ENCODE measurements at places on chromosomes 2 and 18.

- no peak for DNase-seq
Observed at GRCh38 chr2:10415048-10415447, 33.1 kb downstream of the ODC1 start.

DNA sequence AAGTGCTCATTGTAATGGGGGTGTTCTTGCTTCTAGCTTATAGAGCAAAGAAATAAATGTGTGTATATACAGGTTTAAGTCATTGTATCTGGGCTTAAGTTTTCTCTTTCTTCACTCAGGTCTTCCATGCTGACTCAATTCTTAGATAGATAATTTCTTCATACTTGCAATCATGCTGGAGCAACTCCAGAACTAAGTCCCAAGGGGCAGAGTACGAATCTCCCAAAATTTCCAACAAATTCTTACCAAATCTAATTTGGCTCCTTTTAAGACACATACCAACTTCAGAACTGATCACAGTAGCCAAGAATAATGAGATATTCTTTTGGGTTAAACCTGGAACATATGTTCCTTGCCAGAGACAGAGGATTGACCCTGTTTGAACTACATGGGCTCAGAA, 4.3 kb upstream of the SPAG16 start:
- DNase-seq: no peak

DNA sequence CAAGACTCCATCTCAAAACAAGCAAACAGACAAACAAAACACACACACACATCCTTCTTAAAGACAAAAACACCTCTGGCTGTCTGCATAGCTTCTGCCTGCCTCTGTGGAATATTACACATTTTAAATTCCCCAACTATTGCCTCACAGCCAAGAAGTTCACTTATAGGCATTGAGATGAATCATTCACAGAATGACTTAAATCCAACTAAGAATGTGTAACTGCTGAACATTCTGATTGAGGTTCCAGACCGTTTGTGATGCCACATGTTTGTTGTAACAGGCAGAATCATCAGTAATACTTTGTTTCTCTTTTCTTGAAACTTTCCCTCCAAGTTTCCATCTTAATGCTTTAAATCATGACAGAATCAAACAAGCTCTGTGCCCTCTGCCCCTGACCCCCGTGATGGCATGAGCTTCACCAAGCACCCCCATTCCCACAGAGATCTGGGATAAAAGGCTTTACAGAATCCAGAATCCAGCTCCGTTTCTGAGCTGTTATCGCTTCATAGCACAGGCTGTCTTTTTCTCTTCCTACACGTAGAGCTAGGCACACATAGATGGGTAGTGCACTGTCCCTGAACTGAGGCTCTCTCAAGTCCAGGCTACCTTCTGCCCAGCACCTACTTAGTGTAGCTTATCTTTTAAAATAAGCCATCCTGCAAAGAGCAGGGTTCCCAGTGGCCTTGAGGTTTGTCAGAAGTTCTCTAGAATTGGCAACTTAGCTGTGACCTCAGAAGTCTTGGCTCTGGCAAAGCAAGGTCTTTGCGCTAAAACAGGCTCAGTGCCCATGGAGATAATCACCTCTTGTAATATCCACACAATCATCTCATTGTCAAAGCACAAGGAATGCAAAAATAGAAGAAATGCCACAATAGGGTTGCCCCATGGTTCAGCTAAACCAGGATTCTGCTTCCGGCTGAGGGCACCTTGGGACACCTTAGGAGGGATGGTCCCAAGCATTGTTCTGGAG, 32.9 kb downstream of the EPAS1 start:
- DNase-seq: no peak

- DNase-seq: no peak
Observed at GRCh38 chr2:231483398-231484329, 19.4 kb upstream of the NCL start.

GRCh38 chr2:218745559-218746469, 35.2 kb downstream of the TTLL4 start:
- no peak for DNase-seq

DNA sequence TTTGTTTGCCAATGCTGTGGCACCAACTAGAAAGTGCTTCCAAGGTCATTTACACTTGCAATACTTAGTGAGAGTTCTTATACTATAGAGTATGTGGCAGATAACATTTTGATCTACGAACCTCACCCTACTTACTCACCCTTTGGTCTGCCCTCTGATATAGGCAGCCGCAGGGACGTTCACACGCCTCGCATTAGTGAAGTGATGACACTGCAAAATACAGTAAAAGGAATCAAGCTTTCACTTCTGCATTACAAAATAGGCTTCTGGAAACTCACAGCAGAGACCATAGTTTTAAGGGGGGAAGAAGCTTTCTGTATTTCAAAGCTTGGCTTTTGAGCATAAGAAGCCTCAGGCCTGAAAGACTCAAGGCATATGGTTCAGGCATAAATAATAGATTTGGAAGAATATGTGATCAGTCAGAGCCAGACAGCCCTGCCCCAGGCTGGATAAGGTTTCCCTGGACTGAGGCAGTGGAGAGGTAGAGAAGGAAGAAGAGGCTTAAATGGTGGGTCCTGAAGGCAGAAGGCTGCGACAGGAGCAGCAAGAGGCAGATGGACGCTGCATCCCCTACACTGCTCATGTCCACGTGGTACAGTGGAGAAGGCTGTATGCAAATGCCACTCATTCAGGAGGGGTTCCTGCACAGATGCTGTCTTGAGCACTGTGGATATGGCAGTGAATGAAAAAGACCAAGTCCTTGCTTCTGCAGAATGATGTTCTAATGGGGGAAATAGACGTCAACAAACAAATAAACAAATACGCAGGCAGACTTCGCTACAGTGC, 63.1 kb downstream of the FECH start:
- no peak for DNase-seq

DNA sequence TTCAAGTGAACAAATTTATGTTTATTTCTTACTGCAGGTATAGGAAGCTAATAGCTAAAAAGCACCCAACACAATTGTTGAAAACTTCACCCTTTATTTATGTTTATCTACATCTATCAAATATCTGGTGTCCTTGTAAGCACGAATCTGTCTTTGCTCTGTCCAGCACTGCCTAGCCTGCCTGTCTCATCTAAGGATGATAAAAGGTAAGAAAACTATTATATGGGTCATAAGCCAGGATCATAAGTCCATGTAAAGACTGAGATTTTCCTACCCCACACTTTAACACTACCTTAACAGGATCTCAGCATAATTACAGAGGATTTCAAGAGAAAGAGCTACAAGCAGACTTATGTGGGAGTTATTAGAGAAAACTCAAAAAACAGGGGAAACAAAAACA, 365.6 kb upstream of the TMEFF2 start:
- DNase-seq: no peak

GRCh38 chr2:3039188-3040065, 338.2 kb downstream of the EIPR1 start:
- DNase-seq: no peak

DNA sequence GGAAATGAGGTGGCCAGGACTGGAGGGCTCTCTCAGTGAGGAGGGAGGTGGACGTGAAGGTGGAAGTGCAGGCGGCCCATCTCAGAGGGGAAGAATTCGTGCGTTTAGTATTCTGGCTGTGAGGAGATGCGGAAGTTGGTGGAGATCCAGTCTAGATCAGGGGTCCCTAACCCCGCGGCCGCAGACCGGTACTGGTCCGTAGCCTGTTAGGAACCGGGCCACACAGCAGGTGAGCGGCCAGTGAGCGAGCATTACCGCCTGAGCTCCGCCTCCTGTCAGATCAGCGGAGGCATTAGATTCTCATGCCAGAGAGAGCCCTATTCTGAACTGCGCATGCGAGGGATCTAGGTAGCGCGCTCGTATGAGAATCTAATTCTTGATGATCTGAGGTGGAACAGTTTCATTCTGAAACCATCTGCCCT, 1.6 kb upstream of the FHOD3 start:
- no peak for DNase-seq

GRCh38 chr2:64608867-64609226, 44.9 kb downstream of the SERTAD2 start:
- no peak for DNase-seq

GRCh38 chr2:20416723-20417122, 30.2 kb upstream of the RHOB start:
- DNase-seq: no peak

DNA sequence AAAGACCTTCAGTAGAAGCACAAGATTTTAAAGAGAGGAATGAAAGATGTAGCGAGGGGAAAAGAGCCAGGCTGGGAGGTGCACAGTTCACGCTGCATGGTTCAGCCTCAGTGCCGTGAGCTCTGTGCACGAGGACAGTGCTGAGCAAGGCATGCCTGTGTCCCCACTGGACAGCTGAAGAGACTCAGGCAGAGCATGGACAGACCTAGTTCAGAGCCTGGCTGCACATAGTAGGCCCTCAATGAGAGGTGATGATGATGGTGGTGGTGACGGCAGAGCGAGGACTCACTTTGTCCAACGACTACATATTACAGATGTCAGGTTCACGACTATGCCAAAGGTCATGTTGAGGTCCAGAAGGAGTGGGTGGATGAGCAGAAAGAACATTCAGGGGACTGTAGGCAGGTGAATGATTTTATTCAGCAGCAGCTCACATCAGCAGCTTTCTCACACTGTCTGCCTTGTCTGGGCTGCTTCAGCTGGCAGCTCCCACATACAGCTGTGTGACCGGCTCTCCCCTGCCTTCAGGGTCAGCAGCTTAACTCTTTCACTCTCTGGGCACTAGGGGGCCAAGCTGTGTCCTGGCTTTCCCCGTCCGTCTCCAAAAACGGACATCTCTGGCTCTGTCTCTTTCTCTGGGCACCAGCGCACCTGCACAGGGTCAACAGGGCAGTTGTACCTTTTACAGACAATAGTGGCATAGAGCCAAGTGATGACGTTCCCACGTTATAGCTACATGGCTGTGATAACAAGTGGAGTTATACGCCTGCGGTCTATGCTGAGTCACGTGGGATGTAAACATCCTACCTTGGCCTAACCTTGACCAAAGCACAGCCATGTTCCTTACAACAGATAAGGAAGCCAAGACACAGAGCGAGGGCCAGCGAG, 128.8 kb upstream of the MSH6 start:
- no peak for DNase-seq

DNA sequence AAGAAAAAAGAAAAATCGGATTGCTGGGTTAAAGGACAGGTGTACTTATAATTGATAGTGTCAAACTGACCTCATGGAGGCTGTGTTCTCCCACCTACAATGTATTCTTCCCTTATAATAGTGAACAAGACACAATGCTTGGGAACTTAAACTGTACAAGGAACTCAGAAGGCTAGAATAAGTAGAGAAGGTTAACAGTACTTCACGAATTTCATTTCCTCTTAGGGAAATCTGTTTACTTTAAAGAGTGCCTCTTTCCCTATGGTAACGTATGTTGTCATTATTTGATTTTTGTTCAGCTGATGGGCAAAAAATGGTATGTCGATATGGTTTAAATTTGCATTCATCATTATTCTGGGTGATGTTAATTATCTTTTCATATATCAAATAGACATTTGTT, 9.2 kb upstream of the HK2 start:
- no peak for DNase-seq

GRCh38 chr2:27914805-27915175, 24.3 kb downstream of the BABAM2 start:
- no peak for DNase-seq

GRCh38 chr18:25759111-25759510, 331.3 kb downstream of the SS18 start:
- no peak for DNase-seq

GRCh38 chr2:109268916-109269315, 139.9 kb downstream of the SH3RF3 start:
- DNase-seq: no peak

DNA sequence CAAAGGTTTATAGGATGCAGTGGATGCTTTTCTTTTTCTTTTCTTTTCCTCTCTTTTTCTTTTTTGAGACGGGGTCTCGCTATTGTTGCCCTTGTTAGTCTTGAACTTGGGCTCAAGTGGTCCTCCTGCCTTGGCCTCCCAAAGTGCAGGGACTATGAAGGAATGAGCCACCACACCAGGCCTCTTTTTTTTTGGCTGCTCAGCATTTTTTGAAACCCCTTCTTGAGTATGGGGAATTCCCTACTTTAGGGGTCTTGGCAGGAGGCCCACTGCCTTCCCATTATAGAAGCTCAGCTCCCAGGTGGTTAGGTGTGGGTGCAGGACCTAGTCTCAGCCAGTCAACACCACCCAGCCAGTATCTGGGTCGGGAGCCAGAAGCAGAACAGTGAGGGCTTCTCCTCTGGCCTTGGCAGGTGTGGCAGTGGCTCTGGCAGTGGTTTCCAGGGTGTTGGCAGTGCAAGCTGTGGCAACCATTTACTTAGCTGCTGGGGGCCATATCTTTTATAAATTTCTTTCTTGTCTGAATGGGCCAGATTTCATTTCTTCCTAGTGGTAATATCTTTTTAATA, 51.4 kb upstream of the ACYP2 start:
- no peak for DNase-seq

DNA sequence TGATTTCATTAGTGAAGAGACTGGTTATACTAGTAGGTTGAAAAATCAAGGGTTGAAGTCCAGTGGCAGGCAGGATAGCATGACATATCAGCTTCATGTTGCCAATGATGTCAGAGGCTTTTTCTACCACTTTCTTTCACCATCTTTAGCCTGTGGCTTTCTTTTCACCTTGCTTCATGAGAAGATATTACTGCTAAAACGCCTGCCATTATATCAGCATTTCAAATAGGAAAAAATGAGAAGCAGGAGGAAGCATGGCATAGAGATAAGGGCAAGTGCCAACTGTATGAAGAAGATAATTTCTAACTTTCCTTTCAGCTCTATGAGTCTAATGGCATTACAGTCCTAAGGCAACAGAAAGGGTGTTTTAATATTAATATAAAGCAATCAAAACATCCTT, 270.2 kb upstream of the SYT4 start:
- no peak for DNase-seq

DNA sequence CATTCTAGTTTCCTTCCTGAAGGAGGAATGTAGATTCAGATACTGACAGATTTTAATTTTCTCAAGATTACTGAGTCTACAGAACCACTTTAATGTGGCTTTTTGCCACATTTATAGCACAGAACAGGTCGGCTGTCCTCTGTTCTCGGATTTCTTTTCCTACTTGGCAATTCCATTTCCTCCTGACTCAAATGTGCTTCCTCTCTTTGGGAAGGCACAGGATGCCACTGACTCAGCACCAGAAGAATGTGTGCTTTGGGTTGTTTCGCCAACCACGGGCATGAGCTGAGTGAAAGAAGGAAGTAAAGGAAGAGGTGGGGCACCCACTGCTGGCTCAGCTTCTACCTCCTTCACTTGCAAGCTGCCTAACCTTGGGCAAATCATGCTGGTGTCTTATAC, 970.6 kb upstream of the ACVR2A start:
- no peak for DNase-seq

GRCh38 chr2:72533765-72534164, 292.1 kb downstream of the EXOC6B start:
- no peak for DNase-seq

- no peak for DNase-seq
Observed at GRCh38 chr18:49521216-49521835, 34.3 kb upstream of the C18orf32 start.

GRCh38 chr2:65331336-65332025, 100.9 kb downstream of the SPRED2 start:
- DNase-seq: no peak

- no peak for DNase-seq
Observed at GRCh38 chr2:29447513-29447912, 332.3 kb downstream of the CLIP4 start.

GRCh38 chr2:226845386-226846116, 9.7 kb downstream of the RHBDD1 start:
- DNase-seq: no peak

All from stimulated activated CD8-positive, alpha-beta memory T cell treated with anti-CD3 and anti-CD28 coated beads, Interleukin-7, amount 100 ng/mL, for 24 hours (primary cell).